Cortex of kidney (tissue), 1 donor: ENCODE measurements at places on chromosomes 16 and 17.

- no peak for DNase-seq
Observed at GRCh38 chr17:78995022-78995760, 14.4 kb downstream of the CANT1 start.

GRCh38 chr17:32281011-32281451 is 15.4 kb downstream of the RHBDL3 start:
- no peak for DNase-seq

DNA sequence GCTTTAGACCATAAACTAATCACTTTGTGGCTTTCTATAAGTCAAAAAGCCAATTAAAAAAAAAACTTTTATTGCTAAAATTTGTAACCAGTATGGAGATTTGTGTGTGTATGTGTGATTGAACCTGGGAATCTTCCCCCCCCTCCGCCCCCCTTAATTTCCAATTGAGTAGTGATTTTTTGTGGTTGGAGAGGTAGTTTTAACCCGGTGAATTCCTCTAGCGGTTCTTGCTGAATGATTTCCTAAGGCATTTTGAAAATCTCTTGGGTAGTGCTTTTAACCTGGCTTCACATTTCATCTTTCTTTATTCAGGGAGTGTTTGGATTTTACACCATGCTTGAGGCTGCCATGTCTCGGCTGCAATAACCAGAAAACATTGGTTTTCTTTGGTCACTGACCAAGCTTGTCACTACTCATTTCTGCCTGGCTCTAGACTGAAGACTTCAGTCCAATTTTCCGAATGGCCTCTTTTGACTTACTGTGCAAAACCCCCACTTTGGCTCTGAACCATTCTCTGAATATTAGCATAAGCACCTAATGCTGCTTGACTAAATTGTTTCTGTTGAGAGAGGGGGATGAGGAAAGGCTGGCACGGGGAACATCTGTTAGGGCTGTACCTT is 35.6 kb downstream of the PRKCA start:
- DNase-seq = no peak

- no peak for DNase-seq
Observed at GRCh38 chr16:22648941-22649340, 138.2 kb downstream of the NPIPB5 start.
